ENCODE measurements at places on chromosomes 1 and 21.

- no peak for DNase-seq
Measured at GRCh38 chr1:246794828-246795671, 70.8 kb downstream of the SCCPDH start.

- no peak for DNase-seq
Measured at GRCh38 chr1:183515002-183515689, 42.8 kb downstream of the SMG7 start.

- no peak for DNase-seq
Measured at GRCh38 chr1:65471861-65472332, 51.4 kb downstream of the LEPR start.

DNA sequence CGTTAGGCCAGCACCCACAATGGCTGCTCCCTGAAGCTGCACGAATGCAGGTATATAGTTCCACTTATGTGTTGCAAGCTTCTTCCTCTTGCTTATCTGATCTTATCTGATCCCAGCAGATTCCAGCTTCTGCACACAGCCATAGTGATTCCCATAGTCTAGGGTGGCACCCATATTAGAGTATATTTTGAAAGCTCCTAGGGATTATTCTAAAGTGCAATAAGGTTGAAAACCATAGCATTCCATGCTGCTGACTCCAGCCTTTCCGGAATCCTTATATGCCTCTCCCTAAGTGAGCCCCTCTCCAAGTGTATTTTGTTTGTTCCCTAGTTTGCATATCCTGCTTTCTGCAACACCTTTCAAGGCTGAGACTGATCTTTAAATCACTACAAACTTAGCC, 432.0 kb downstream of the SETD4 start:
- DNase-seq, result no peak

- no peak for DNase-seq
Measured at GRCh38 chr1:93704052-93704451, 22.4 kb upstream of the BCAR3 start.

- no peak for DNase-seq
Measured at GRCh38 chr1:34406833-34407539, 230.3 kb downstream of the C1orf94 start.

- DNase-seq, result peak; percentile 13
Measured at GRCh38 chr1:174874331-174875053, 125.3 kb upstream of the CACYBP start.

GRCh38 chr1:43952731-43953346, 6.1 kb downstream of the IPO13 start:
- DNase-seq, result no peak

DNA sequence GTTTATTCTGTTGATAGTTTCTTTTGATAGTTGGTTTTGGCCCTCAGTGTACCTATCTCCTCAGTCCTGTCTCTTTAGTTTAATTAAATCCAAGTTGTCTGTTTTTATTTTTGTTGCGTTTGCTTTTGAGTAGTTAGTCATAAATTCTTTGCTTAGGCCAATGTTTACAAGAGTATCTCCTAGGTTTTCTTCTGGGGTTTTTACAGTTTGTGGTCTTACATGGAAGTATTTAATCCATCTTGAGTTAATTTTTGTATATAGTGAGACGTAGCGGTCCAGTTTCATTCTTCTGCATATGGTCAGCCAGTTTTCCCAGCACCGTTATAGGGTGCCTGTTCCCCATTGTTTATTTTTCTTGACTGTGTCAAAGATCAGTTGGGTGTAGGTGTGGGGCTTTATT, 139.4 kb downstream of the POU2F1 start:
- DNase-seq, result no peak

GRCh38 chr1:6010554-6010953, 18.3 kb upstream of the NPHP4 start:
- no peak for DNase-seq
